H9 (cell line): ENCODE measurements at places on chromosomes 16 and 17.

GRCh38 chr17:73652886-73653480 is 8.7 kb upstream of the SDK2 start:
- DNase-seq, result no peak

- DNase-seq, result no peak
Measured at GRCh38 chr16:82716361-82716855, 89.6 kb downstream of the CDH13 start.

- no peak for DNase-seq
Measured at GRCh38 chr17:9434642-9435057, 141.0 kb downstream of the STX8 start.

DNA sequence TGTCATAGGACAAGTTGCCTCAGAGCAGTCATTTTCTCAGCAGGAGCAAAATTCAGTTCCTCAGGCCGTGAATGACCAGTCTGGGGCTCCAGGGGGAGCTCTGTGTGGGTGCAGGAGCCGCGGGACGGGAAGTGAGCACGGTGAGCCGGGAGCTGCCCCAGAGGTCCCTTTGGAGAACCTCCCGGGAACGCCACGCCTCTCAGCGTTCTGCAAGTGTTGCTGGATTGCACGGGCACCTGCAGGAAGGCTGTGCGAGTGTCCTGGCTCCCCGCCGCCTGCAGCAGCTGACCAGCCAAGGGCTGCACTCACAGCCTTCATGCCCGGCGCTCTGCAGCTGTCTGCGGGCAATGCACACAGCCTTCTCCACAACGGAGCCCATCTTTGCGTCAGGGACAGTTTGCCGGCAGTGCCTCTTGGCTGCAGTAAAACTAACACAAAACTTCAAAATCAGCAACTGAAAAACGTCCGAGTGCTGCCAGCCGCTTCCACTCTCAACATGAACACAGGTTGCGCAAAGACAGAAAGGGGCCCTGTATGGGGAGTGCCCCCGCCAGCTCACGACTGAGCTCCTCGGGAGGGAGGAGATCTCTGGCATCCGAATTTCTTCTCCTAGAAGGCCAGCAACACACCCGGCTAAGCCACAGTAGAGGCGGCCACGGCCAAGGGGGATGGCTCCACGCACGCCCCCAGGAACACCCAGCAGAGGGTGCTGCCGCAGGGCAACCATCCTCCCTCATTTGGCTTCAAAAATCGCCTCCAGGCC is 16.0 kb downstream of the NDUFAF8 start:
- DNase-seq, result peak; percentile 90

GRCh38 chr16:88540346-88540977 is 29.7 kb upstream of the ZC3H18 start:
- DNase-seq, result no peak

DNA sequence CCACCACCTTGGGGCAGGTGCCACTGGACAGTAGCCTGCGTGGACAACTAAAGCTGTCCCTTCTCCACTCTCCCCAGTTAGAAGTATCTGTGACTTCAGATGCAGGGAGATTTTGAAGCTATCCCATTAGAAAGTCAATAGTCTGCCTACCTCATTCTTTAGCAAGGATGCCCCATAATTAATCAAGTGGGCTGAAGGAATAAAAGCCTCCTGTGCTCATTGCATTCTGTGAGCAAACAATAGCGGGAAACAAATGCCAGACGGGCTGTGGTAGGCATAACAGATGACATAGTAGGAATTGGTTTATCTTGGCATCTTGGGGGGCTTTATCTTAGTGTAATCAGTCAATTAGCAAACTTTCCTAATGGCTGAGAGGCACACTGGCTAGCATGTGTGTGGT is 96.7 kb upstream of the HSBP1 start:
- DNase-seq, result no peak

DNA sequence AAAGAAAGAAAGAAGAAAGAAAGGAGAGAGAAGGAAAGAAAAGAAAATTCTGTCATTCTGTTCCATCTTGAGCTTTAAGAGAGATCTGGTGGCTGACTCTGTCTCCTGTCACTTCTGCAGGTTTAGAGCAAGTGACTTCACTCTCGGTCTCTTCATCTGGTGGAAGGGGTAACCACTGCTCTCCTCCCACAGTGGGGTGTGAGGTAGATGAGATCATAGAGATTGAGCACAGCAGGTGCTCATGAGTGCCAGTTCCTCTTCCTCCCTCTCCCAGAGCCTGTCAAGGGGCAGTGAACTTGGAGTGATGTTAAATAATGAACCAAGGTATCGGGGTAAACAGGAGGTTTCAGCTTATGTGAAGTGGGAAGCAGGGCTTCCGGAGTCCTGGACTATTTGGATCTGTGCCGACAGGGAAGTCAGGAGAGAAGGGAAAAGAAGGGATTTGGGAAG is 47.7 kb downstream of the BEAN1 start:
- DNase-seq, result no peak

GRCh38 chr16:75745242-75745641 is 19.0 kb upstream of the CPHXL start:
- no peak for DNase-seq

DNA sequence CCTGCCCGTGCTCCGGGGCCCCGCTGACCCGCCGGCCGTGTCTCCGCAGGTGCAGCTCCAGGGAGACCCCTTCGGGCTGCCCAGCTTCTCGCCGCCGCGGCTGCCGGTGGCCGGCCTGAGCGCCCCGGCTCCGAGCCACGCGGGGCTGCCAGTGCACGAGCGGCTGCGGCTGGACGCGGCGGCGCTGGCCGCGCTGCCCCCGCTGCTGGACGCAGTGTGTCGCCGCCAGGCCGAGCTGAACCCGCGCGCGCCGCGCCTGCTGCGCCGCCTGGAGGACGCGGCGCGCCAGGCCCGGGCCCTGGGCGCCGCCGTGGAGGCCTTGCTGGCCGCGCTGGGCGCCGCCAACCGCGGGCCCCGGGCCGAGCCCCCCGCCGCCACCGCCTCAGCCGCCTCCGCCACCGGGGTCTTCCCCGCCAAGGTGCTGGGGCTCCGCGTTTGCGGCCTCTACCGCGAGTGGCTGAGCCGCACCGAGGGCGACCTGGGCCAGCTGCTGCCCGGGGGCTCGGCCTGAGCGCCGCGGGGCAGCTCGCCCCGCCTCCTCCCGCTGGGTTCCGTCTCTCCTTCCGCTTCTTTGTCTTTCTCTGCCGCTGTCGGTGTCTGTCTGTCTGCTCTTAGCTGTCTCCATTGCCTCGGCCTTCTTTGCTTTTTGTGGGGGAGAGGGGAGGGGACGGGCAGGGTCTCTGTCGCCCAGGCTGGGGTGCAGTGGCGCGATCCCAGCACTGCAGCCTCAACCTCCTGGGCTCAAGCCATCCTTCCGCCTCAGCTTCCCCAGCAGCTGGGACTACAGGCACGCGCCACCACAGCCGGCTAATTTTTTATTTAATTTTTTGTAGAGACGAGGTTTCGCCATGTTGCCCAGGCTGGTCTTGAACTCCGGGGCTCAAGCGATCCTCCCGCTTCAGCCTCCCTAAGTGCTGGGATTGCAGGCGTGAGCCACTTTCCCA is 5.9 kb downstream of the CTF1 start:
- peak; percentile 67 for DNase-seq

GRCh38 chr16:30054959-30055553 is 10.5 kb upstream of the ALDOA start:
- DNase-seq, result peak; percentile 86

- no peak for DNase-seq
Measured at GRCh38 chr17:66438101-66438500, 135.7 kb downstream of the PRKCA start.

- peak; percentile 26 for DNase-seq
Measured at GRCh38 chr16:70801611-70802010, 653 bp upstream of the VAC14 start.

DNA sequence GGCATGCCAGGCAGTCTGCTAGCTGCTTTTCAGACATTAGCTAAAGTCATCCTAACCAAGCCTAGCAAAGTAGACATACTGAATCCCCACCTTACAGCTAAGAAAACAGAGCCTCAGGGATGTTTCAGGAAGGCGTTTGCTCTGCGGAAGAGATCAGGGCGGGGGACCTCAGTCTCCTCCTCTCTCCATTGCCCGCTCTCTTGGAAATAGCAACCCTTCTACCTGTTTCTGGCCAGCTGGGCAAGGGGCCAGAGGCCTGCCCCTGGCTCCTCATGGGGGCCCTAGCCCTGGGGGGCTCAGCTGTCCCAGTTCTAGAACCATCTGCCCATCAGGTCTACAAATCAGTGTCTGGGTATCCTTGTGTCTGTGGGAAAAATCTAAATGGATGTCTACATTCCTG is 14.5 kb downstream of the PITPNM3 start:
- DNase-seq, result no peak

DNA sequence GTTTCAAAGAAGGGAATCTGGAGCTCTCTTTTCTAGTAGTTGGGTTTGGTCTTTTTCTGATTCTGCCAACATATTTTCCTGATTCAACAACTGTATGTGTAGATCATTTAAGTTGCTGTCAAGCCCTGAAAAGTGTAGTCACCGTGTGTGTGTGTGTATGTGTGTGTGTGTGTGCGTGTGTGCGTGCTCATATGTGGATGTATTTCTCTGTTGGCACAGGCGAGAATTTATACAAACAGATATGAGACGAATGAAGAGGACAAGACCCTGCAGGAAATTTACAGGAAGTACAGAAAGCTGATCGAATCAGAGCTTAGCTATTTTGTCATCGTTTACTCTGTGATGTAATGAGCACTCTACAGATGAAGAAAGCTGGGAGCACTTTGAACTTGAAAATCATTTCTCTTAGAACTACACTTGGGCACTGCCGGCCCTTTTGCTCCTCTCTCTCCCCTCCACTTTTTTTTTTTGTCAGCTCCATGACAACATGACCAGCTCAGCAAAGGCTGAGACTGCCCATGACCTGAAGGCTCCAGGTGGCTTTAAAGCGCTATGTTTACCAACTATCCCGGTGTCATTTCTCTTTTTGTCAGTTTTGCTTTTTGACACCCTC is 11.2 kb downstream of the FBXO39 start:
- DNase-seq, result no peak

DNA sequence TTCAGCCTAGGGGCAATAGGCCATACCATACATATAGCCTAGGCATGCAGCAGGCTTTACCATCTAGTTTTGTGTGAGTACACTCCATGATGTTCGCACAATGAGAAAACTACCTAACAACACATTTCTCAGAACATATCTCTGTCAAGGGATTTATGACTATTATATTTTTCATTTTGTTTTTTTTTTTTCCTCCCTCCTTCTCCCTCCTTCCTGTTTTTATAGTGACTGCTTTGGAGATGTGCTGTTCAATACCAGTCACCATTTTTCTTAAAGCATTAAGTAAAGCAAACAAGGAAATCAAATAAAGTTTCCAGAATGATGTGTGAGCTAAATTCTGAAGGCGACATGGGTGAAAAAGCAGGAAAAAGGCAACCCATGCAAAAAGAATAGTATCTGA is 194.6 kb downstream of the STX8 start:
- no peak for DNase-seq

- DNase-seq, result peak; percentile 60
Measured at GRCh38 chr17:77382356-77382911, 241.7 kb downstream of the SEC14L1 start.

GRCh38 chr16:67278773-67279295 is 498 bp upstream of the PLEKHG4 start:
- DNase-seq, result peak; percentile 53

DNA sequence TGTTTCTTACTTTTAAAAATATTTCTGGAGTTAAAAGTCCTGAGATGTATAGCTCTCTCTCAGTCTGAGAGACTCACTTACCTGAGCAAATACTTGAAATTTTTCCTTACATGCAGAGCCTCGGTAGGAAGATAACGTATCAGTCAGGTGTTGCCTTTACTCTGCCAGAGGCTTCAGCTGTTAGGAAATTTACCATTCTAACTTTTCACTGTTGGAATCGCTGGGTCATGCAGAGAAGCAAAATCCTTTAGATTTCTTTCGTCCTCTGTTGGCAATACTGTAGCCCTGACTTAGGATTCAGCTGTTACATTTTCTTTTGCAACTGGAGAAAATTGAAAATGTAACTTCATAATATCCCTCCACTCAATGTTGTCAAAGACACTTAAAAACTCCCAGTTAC is 20.0 kb upstream of the KCNJ16 start:
- DNase-seq, result no peak

DNA sequence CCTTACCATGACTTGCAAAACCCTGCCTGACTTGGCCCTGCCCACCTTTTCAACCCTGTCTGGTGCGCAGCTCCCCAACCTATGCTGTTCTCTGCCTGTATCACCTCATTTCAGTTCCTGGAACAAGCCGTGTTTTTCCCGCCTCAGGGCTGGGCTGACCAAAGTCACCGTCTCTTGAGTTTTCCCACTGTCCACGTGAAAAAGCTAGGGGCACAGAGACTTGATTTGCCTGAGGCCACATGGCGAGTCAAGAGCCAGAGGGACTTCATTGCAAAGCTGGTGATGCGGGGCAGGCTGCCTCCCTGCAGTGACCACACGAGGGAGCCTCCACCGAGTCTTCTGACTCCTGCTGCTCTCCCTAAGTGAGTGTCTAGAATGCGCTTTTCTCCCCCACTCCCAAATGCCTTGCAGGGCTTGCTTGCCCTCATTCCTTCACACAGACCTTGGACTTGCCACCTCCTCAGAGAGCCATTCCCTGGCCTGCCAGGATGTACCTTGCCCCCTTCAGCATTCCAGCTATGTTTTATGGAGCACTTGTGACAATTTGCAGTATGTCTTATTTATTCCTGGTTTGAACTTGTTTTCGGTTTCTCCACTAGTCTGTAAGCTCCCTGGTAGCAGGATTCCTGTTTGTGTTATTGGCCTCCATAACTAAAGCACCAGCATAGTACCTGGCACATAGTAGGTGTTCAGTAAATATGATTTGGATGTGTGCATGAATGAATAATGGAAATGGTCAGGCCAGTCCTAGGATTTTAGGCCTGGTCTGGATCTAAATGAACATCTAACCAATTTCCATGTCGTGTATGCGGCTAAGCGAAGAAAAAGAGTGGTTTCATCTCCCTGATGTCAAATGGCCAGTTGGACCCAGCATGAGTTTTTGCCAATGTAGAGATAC is 252.3 kb downstream of the SNX29 start:
- DNase-seq, result peak; percentile 89

- DNase-seq, result no peak
Measured at GRCh38 chr16:19532601-19533000, 8.9 kb downstream of the CCP110 start.
